Amygdala (tissue), 56 donors: ENCODE measurements at places on chromosomes 2 and 18.

DNA sequence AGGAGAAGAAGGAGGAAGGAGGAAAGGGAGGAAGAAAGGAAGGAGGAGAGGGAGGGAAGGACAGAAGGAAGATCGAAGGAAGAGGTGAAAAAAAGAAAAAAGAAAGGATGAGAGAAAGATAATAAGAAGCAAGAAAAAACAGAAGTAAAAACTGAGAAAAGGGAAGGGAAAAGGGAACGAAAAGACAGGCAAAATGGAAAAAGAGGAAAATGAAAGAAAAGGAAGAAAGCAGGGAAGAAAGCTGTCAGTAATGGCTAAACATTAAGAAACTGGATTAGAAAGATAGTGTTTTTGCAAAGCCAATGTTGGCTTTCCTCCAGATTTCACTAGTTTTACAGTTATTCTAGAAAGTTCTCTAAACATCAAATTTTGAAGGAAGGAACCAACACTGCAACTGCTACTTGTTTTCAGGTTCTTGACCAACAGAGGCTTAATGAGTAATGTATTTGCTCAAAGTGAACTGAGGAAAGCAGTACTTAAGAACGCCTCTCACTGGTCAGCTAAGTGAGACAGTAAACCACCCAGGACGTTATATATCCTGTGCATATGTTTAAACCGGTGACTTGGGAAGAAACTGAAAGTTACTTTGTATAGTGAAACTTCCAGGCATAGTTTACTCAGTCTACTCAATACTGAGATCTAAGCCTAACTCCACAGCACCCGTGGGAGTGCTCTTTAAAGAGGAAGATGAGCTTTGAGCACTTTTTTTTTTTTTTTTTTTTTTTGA, 286.2 kb upstream of the TRIB2 start:
- DNase-seq = no peak

GRCh38 chr2:72033636-72034035, 114.0 kb downstream of the CYP26B1 start:
- DNase-seq = no peak

DNA sequence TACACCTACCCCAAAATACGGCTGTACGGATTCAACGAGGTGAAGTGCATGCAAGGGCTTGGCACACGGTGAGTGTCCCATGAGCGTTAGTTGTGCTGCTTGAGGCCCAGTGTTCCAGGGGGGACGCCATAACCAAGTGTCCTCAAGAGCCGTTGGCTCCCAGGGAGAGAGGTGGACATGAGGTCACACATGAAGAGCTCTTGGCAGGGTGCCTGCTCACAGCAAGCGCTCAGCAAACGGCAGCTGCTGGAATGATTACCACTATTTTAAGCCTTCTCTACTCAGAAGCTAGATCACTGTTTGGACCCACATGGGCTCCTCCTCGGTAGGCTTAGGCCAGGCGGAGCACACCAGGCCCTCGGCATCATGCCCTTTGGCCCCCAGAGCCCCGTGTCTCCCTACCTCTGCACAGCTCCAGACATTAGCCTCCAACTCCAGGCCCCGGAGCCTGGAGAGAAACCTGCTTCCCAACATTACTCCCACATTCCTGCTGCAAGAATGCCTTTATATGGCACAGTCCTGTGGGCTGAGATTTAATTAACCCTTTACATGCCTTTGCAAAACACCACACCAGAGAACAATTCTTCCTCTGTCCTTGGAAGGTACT, 68.4 kb upstream of the PPP1CB start:
- DNase-seq = no peak

GRCh38 chr18:74505776-74506175, 9.6 kb downstream of the CNDP2 start:
- no peak for DNase-seq

DNA sequence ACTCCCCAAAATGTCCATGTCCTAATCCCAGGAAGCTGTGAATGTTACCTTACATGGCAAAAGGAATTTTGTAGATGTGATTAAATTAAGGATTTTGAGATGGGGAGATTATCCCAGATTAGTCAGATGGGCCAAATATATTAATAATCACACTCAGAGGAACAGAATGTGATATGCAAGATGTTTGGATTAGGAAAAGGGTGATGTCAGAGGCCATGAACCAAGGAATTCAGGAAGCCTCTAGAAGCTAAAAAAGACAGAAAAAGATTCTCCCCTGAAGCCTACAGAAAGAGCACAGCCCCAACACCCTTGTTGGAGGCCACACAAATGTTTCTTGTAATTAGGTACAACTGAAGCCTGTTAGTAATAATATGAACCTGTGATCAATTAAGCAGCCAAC, 13.1 kb downstream of the TMEM131 start:
- DNase-seq = no peak

DNA sequence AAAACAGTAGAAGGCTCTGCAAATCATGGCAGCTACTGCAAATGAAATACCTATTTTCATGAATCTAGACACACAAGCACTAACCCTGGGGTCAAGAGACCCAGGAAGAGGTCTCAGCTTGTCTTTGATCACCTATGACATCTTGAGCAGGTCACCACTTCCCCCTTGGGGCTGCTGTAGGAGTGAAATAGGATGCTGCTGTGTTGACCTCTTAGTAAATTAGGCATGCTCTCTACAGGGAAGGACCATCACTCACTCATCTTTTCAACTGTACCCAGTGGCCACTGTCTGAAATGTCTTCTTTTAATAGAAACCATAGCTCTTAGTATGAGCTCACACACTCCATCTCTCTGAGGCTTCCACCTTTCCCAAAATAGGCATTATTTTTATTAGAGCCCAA, 83.8 kb downstream of the NCK2 start:
- no peak for DNase-seq

GRCh38 chr2:160790738-160791137, 297.1 kb upstream of the RBMS1 start:
- no peak for DNase-seq

DNA sequence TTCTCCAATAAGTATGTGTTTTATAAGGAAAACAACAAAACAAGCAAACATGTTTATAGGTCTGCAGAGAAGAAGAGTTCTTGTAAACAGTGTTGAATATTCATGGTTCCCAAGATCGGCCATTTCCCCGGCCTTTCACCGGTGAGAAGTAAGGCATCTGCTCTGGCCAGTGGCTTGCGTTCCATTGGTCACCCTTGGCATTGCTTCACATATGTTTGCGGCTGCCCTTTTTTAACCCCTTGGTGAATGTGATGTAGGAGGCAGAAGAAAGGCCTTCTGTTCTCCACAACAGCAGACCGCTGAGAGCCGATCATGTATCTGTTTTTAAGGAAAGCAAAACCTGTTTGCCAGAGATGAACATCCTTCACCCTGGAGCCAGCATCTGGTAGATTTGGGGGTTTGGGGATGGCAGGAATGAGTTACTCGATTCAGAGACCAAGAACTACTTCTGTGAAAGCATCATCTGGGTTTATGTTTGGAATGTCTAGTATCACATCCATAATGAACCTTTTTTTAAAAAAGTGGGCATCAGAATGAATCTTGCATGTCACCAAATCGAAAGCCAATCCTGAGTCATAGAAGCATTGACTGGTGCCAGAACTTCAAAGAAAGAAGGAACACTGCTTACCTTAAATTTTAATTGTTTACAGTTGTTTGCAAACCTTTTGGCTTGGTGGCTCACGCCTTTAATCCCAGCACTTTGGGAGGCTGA, 112.3 kb downstream of the AGAP1 start:
- no peak for DNase-seq

GRCh38 chr2:62462211-62462610, 43.8 kb downstream of the TMEM17 start:
- no peak for DNase-seq

DNA sequence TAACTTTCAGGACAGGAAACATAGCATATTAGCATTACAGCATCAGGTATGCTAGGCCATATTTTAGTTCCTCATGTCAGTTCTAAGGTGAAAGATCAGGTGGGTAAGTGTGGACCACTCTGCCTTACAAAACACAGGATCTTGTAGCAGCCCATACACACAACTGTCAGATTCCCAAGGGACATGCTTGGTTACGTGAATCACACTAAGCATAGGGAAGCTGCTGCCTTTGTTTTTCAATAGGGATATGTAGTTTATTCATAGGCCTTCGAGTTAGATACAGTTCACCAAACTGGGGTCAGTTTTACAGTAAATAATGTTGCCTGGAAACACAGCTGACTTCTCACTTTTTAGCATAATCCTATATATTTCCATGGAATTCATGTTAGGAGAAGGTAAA, 116.1 kb upstream of the OTX1 start:
- no peak for DNase-seq

DNA sequence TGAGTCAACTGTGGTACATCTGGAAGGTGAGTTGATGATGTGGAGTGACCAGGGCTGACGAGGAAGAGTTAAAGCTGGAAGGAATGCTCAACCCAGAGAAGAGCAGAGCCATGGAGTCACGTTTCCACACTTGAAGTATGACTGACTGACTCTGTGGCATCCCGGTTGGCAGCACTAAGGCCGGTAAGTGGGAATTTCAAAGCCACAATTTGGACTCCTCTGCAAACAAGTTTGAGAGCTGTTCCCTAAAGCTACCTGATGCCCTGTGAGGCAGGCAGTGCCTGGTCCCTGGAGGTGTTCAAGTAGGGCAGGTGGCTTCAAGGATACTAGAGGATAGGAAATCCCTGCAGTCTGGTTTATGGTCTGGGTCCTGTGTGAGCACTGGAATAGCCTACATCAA, 69.3 kb upstream of the ITGB6 start:
- DNase-seq = no peak

DNA sequence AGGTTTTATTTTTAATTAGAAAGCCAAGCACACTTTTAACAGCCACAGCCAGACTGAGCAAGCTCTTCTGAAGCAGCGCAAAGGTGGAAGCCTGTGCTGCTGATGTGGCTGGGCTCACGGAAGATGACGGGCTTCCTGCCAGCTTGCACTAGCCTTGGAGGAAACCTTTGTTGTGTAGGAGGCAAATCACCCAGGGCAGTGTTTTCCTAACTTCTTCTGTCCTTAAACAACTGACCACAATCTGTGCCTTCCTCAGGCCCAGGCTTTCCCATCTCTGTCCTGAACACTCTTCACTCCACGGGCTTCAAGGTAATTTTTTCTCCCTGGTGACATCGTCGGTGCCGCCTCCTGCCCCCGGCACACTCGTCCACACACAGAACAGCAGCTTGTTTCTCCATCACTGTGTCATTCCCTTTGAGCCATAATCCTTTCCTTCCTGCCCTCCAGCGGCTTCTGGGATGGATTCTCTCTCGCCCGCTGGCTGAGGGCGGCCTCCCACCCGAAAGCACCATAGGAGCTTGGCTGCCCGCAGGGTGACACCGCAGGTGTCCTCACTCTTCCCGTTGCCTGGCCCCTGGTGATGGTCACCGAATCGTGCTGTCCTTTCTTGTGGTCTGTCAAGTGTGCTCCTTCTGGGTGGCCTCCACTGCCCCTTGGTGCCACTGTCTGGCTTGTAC, 31.1 kb upstream of the INHBB start:
- no peak for DNase-seq

- no peak for DNase-seq
These were observed 168.2 kb downstream of the ICOS start for GRCh38 chr2:204104811-204105210.

- DNase-seq = no peak
These were observed 321.5 kb upstream of the NT5C1B start for GRCh38 chr2:18910843-18911242.

DNA sequence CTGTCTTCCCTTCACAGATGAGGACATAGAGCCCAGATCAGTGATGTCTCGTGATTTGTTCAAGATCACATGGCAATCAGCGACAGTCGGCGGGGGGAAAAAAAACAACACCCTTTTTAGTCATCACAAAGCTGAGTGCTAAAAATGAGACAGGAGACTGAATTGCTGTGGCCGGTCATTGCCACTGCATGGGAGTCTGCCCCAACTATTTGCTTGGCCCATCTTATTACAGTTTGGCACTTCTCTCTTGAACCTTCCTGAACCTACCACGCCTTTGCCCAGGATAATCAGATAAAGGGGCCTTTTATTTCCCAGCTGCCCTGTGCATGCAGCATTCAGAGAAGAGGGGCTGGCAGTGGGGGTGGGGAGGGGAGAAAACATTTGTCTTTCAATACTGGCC, 42.7 kb downstream of the SETBP1 start:
- DNase-seq = no peak

DNA sequence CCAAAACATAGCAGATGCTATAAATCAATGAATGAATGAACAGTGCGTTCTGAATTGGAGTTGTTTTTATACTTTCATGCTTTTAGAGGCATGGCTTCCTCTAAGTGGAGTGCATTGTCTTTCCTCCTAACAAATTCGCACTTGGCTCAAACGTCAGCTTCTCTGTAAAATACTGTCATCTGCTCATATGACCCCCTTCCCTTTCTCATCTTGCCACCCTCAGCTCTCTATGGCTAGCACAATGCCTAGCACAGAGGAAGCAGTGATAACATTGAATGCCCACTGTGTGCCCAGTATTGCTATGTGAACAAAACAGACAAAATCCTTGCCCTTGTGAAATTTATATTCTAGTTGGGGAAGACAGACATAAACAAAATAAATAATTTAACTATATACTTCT, 258.8 kb downstream of the MREG start:
- DNase-seq = no peak

DNA sequence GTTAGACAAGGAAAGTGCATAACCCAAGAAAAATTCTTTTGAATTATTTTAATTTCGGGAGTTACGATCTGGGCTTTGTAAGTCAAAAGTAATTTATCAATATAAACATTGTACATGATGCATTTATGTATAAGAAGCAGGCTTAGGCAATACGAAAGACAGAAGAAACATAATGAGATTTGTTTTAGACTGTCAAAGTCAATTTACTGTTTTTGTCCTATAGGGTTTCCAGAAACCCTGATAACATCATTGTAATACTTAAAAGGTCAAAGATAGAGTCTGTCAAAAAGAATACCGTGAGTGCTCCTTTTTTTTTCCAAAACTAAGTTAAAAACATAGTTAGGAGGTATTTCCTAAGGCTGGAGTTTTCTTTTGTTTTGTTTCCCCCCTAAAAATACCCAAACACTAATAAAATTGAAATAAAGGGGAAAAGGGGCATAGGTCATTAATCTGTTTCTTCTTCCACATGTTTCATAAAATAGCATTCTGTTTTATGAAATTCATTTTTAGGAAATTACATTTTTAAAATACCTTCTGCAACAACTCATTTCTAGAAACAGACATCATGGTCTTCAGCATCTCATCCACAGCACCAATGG, 16.1 kb downstream of the C1D start:
- DNase-seq = no peak

- no peak for DNase-seq
These were observed 387.9 kb downstream of the SETBP1 start for GRCh38 chr18:45068400-45069094.

GRCh38 chr2:222938327-222938726, 77.5 kb downstream of the ACSL3 start:
- no peak for DNase-seq

- no peak for DNase-seq
These were observed 19.6 kb upstream of the KCNK3 start for GRCh38 chr2:26672818-26673393.

GRCh38 chr2:29295845-29296244, 180.6 kb downstream of the CLIP4 start:
- DNase-seq = no peak

GRCh38 chr2:121994238-121995206, 239.1 kb downstream of the TSN start:
- no peak for DNase-seq

- no peak for DNase-seq
These were observed 20.1 kb downstream of the CAPN13 start for GRCh38 chr2:30786923-30787685.
